Activated T-cell treated with anti-CD3 and anti-CD28 coated beads for 48 hours (primary cell): ENCODE measurements at places on chromosomes 3 and 15.

- DNase-seq, result no peak
These were observed 210.4 kb downstream of the TP63 start for GRCh38 chr3:189841473-189842205.

DNA sequence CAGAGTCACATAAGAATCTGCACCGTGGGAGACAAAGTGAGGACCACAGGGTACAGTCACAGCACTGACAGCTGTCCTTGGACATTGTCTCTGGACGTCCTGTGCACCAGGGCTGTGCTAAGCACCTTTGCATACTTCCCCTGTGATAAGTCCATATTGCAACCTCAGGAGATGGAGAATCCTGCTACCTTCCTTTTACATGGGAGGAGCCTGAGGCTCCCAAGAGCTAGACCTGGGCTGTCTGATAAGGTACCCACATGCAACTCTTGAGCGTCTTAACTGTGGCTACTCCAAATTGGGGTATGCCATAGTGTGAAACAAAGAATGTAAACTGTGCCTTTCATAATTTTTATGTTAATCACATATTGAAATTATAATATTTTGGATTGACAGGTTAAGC, 2.5 kb upstream of the FETUB start:
- DNase-seq, result no peak

DNA sequence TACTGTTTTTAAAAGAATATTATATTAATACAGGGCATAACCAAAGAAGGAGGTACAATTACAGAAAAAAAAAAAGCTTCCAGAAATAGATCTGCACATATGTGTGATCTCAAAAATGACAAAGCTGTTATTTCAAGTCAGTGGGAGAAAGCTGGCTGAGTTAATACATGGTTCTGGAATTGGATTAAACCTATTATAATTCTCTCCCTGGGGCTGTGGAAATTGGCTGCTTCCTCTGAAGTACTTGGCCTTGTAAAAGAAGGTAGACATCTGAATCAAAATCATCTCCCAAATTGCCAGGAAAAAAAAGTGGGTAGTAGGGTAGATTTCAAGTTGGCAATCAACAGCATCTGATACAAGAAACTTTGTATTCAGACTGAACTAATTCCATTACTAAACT, 723.9 kb upstream of the ALCAM start:
- DNase-seq, result no peak

GRCh38 chr3:130480736-130481135, 36.2 kb upstream of the COL6A6 start:
- no peak for DNase-seq

DNA sequence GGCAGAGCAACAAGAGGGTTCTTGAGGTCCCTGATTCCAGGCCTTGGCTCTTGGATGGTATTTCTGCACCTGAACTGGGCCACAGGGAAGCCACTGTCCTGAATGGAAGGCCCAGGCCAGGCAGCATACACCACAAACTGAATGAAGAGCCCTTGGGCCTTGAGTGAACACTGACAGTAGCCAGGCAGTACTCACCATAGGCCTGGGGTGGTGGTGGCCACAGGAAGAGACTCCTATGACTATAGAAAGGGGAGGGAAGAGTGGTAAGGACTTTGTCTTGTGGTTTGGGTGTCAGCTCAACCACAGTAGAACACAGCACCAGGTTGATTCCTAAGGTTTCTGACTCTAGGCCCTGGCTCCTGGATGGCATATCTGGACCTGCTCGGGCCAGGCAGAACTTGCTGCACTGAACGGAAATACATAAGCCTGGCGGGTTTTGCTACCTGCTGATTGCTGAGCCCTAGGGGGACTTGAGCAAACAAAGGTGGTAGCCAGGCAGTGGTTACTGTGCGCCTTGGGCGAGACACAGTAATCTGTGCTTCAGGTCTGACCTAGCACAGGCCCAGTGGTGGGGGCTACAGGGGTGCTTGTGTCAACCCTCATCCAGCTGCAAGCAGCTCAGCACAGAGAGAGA, 241.4 kb downstream of the ISL2 start:
- no peak for DNase-seq

GRCh38 chr15:69158201-69158842, 2.1 kb upstream of the GLCE start:
- DNase-seq, result no peak

GRCh38 chr3:148089171-148089570, 608.5 kb upstream of the AGTR1 start:
- DNase-seq, result no peak
